ENCODE measurements at places on chromosomes 5 and 9. TPM values are rescaled to one million over a fixed set of nuclear protein-coding genes. Genes with fewer than 3 reads are reported as not detected.

DNA sequence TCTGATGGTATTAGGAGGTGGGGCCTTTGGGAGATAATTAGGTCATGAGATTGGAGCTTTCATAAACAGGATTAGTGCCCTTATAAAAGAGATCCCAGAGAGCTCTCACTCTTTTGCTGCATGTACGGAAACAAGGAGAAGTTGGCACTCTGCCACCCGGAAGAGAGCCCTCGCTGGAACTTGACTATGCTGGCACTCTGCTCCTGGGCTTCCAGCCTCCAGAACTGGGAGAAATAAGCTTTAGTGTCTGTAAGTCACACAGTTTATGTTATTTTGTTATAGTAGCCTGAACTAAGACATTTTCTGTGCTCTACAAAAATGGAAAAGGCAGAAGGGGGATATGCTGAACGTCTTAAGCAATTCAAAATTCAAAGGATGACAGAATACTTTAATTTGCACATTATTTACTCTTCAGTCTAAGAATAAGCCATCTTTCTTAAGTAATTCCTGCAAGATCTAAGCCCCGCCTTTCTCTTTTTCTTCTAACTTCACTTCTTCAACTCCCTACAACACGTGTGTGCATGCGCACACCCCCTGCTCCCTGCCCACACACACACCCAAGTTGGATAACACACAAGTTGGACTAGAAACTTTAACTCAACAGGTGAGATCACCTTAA is 17.3 kb downstream of the NFIB start:
- no peak for DNase-seq

DNA sequence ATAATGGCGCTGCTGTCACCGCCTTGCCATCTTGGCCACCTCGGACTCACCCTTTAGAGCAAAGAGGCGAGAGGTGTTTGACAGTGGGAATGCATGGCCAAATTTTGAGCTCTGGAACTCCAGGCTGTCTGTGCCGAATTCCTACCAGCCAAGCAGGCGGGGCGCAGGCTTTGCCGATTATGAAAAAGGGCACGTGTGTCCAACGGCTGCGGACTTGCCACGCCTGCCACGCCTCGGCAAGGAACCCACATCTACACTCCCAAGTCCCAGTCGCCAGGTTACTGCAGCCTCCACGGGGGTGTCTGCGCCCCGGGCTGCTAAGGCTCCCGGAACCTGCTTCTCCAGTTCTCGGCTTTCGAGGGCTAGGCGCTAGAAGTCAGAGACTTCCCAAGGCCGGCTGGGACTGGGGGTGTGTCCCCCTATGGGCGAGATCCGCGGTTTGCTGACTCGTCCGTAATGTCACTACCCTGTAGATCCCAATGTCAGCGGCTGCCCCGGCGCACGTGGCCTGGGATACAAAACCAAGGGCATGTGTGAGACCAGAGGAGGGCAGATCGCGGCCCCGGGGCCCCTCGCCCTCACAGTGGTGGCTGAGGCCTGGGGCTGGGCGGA is 2.8 kb downstream of the NPR3 start:
- DNase-seq = no peak

GRCh38 chr9:17531642-17532254 is 47.1 kb upstream of the SH3GL2 start:
- peak; percentile 23 for DNase-seq

- DNase-seq = no peak
Observed at GRCh38 chr9:137158625-137159024, 11.2 kb downstream of the LRRC26 start.

The VAV2 gene
- 11.5 TPM for total RNA-seq

DNA sequence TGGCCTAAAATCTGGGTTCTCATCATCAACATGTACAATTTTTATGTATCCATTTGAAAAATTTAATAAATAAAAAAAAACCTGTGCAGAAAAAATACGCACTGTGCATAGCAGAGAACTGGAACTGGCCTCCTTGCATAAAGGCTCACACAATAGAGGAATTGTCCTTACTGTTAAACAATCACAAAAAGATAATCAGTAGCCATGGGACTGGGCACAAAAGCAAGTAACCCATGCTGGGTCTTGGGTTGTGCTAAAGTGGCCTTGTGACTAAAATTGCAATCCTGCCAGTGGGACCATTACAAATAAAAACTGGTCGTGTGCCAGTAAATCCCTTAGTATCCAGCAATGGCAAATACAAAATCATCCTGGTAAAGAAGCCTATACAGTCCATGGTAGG is 1646.6 kb downstream of the MAT2B start:
- DNase-seq = no peak

The CCL27 gene
- not detected for total RNA-seq

DNA sequence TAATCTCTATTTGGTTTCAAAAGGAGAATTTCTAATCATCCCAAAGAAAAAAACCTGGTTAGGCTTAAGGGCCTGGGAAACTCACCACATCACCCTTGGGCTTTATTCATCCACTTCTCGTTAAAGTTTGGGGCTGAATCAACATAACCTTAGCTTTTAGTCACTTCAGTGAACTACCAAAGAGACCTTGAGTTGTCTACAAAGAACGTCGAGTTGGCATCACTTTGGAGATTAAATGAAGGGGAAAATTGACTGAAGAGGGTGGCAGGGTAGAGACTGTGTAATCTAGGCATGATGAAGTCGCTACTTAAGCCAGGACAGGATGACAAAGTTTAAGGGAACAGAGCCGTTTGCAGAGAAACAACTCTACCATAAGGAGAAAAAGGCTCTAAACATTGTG is 341.4 kb downstream of the RAB3C start:
- no peak for DNase-seq

The ARHGEF39 gene
- 1.5 TPM for total RNA-seq

GRCh38 chr9:99366621-99367020 is 144.5 kb downstream of the SEC61B start:
- DNase-seq = no peak

DNA sequence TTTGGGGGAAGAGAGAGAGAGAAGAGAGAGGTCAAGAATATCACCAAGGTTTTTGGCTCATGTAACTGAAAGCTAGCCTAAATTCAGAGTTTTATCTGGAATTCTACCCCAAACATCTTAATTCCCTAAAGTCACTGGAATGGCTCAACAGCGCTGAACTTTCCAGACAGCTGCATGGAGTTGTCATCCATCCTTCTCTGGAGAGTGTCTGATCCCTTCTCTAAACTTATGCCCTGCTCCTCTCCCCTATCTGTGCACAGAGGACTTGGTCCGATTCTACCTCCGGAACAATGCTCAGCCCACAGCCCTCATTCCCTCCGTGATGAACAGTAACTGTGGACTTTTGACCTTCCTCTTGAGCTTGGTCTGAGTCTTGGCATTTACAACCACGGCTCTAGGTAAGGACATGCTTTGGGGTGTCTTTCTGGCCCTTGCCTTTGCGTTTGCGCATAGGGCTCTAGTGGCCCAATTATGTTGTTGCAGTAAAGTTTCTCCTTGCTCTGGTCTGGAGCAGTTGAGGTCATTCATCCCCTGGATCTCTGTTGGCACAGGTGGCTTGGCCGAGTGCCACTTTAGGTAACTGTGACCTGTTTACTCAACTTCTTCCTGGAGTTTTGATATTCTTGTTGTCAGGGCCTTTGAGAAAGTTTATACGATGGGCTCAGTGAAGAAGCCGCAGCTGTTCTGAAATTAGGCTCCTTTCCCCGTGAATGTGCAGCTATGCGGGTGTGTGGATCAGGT is 18.3 kb upstream of the CD180 start:
- no peak for DNase-seq

The PCDHGA3 gene
- 8.2 TPM for total RNA-seq

DNA sequence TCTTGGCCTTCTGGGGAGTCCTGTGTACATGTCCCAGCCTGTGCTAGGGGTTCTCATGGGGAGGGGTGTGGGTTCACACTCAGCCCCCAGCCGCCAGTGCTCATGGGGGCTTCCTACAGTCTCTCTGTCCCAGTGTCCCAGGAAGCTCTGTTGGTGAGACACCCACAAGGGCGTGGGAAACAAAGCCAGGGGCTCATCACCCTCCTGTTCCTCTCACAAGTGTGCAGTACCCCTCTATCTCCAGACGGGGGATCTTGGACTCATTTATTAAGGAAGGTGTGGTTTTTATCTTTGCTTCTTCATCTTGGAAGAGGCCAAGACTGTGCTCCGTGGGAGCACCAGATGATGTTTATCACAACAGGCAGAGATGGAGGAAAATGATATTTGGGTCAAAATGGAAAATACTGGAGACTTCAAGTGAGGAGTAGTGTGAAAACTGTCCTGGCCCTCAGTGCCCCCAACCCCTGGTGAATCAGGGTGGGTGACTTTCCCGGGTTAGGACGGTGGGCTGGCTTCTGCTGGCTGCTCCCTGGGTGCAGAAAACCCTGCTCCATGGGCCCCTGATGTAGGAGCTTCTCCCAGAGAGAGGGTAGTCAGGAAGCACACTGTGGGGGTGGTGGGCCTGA is 15.2 kb downstream of the TMEM171 start:
- DNase-seq = no peak

The TNC gene
- total RNA-seq = 242 TPM

The PHYHD1 gene
- 23.2 TPM for total RNA-seq

- peak; percentile 28 for DNase-seq
Observed at GRCh38 chr5:132224716-132225115, 2.9 kb downstream of the P4HA2 start.

DNA sequence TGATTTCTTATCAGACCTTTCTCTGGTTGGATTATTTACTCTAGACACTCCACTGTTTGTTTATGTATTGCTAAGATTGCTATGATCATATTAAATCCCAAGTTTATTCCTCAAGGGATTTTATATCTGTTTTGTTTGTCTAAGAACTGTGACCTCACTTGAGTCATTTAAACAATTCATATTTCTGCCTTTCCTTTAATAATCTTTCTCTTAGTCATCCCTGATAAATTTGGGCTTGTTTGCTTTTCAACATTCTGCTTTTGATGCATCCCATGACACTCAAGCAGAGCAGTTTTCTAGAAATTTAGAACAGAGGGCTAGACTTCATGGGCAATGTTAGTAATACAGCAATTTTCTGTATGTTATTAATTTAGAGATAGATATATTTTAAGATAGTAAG is 231.6 kb upstream of the TNC start:
- DNase-seq = no peak

The PRRT1B gene
- not detected for total RNA-seq

- no peak for DNase-seq
Observed at GRCh38 chr5:81922854-81923279, 49.0 kb upstream of the ATG10 start.

The ELL2 gene
- total RNA-seq = 53.2 TPM

GRCh38 chr9:84187090-84187489 is 153.5 kb downstream of the SLC28A3 start:
- no peak for DNase-seq

GRCh38 chr9:103789686-103790085 is 304.4 kb upstream of the SMC2 start:
- no peak for DNase-seq

DNA sequence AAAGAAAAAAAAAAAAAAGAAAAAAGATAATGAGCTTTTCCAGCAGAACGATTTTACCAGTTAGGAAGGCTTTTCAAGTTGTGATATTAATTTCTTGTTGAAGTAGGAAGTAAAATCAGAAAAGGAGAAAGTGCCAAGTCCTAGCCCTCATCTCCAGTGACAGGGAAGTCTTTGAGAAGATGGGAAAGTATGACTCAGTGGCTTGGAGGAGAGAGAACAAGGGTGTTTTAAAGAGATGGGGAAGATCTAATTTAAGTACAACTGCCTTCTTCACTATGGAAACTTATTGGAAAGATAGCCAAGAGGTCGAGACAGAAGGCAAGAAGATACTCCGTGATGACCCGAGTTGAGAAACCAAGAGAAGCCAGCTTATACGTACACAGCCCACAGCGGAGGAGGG is 22.6 kb downstream of the FGF1 start:
- no peak for DNase-seq

DNA sequence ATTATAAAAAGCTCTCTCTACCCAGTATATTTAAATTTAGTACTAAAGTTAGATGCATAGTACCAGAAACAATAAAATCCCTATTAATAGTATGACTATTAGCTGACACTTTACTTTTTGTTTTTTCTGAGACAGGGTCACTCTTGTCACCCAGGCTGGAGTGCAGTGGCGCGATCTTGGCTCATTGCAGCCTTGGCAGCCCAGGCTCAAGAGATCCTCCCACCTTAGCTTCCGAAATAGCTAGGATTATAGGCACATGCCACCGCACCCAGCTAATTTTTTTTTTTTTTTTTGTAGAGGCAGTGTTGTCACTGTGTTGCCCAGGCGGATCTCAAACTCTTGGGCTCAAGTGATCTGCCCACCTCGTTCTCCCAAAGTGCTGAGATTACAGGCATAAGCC is 8.0 kb downstream of the CCNG1 start:
- DNase-seq = no peak

The KYAT1 gene
- total RNA-seq = 5.3 TPM

- DNase-seq = no peak
Observed at GRCh38 chr9:104836235-104836634, 72.3 kb downstream of the NIPSNAP3B start.

- no peak for DNase-seq
Observed at GRCh38 chr9:71716138-71716909, 52.0 kb downstream of the CEMIP2 start.

The ITK gene
- 0.88 TPM for total RNA-seq

All from uterus (tissue), 4 donors.